ENCODE measurements at places on chromosomes 3 and 15. TPM values are rescaled to one million over a fixed set of nuclear protein-coding genes. Genes with fewer than 3 reads are reported as not detected.

The DPH3 gene
- total RNA-seq = 29.8 TPM

The CPNE9 gene
- total RNA-seq = under 0.01 TPM

The CELSR3 gene
- total RNA-seq = 0.22 TPM

The TTC14 gene
- 20.2 TPM for total RNA-seq

The SNURF gene
- total RNA-seq = 42.7 TPM

The ZPLD1 gene
- not detected for total RNA-seq

The STAC gene
- total RNA-seq = 0.40 TPM

- no peak for DNase-seq
Measured at GRCh38 chr3:39423436-39423970, 17.0 kb downstream of the RPSA start.

GRCh38 chr3:195764961-195765706, 44.4 kb downstream of the MUC20 start:
- no peak for DNase-seq

GRCh38 chr3:56197991-56198390, 270.3 kb downstream of the ERC2 start:
- no peak for DNase-seq

- no peak for DNase-seq
Measured at GRCh38 chr15:51366920-51367319, 25.5 kb downstream of the GLDN start.

- DNase-seq = no peak
Measured at GRCh38 chr3:125057186-125057850, 1.5 kb upstream of the HEG1 start.

- no peak for DNase-seq
Measured at GRCh38 chr15:57457726-57458125, 81.4 kb downstream of the CGNL1 start.

DNA sequence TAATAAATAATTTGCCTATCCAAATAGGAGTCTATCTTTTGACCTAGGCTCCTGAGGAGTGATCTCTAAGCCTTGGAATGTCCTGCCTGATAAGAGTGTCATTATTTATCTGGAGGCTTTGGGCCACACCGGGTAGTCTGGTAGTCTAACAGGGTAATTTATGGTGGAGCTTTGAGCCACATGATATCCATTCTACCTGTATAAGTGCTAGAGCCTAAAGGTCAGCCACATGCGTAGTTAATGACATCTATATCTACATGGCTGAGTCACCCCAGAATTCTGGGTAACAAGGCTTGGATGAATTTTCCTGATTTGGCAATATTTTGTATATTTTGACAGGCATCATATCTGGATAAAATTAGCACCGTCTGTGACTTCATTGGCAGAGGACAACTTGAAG, 681.4 kb downstream of the MCTP2 start:
- DNase-seq = no peak

DNA sequence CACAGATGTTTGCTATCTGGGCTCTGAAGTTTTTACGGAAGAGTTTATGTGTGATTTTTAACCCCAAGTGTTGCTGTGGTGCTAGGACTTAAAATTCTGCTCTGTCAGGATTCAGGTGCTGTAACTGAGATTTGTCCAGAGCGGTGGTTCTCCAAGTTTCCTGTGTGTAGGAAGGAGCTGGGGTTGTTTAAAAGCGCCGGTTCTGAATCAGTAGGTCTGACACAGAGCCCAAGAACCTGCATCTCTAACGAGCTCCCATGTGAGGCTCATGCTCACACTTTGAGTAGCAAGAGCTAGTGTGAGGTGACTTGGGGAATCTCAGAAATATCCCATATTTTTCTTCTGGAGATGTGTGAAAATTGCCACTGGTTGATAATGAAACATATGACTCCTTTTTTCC, 325.5 kb downstream of the SATB1 start:
- no peak for DNase-seq

- peak; percentile 16 for DNase-seq
Measured at GRCh38 chr3:183824761-183825455, 469 bp downstream of the MAP6D1 start.

Measured in lung microvascular endothelial cell (primary cell).